Bladder microvascular endothelial cell (primary cell): ENCODE measurements at places on chromosomes 2 and 18. TPM values are rescaled to one million over a fixed set of nuclear protein-coding genes. Genes with fewer than 3 reads are reported as not detected.

Gene HOXD12
- total RNA-seq: not detected in 2 replicates

Gene WIPF1
- 7.3 and 18.4 TPM in 2 replicates for total RNA-seq

Gene SLC16A14
- 0.06 and 0.32 TPM in 2 replicates for total RNA-seq

Gene SNRPD1
- 19.1 and 42.9 TPM in 2 replicates for total RNA-seq

Gene TNS1
- total RNA-seq: 15.7 and 76.7 TPM in 2 replicates

Gene DTNA
- 0.81 and 10.7 TPM in 2 replicates for total RNA-seq

Gene CD207
- 0.16 TPM in 1 of 2 replicates, not detected in the other for total RNA-seq

Gene XIRP2
- 0.06 and 0.16 TPM in 2 replicates for total RNA-seq

Gene POTEI
- 0.16 and 0.63 TPM in 2 replicates for total RNA-seq

Gene EDAR
- total RNA-seq: not detected in 2 replicates

Gene VWA3B
- total RNA-seq: not detected in 2 replicates

Gene ATP6V1C2
- 0.19 and 0.32 TPM in 2 replicates for total RNA-seq
